ENCODE measurements at places on chromosomes 7 and 10.
A peak's percentile ranks its signal among the peaks of the same experiment; 100 is the strongest.

- DNase-seq = peak; percentile 68
Observed at GRCh38 chr10:100341953-100342626, 4.9 kb upstream of the SCD start.

- no peak for DNase-seq
Observed at GRCh38 chr7:54705436-54705835, 53.6 kb downstream of the SEC61G start.

- no peak for DNase-seq
Observed at GRCh38 chr7:894164-894867, 18.0 kb downstream of the GET4 start.

GRCh38 chr10:7243139-7243538 is 167.7 kb downstream of the SFMBT2 start:
- DNase-seq = no peak

GRCh38 chr7:121337398-121337797 is 8.6 kb downstream of the WNT16 start:
- no peak for DNase-seq

GRCh38 chr7:104089612-104090011 is 100.2 kb upstream of the RELN start:
- no peak for DNase-seq

DNA sequence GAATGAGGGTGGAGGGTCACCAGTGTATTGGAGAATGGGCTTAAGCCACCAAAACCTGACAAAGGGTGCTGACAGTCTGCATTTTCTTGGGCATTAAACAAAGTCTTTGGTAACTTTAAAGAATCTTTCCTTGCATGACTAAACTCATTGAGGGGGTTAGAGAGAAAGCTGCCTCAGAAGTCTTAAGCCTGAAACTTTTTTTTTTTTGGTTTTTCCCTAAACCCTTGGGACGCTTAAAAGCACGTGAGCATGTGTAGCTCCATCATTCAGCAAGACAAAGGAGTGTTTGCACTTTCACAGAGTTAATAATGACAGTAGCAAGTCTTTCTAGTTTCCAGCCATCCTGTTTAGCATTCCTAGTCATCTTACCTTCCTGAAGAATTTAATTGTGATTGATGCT is 110.7 kb downstream of the LRMDA start:
- DNase-seq = no peak

DNA sequence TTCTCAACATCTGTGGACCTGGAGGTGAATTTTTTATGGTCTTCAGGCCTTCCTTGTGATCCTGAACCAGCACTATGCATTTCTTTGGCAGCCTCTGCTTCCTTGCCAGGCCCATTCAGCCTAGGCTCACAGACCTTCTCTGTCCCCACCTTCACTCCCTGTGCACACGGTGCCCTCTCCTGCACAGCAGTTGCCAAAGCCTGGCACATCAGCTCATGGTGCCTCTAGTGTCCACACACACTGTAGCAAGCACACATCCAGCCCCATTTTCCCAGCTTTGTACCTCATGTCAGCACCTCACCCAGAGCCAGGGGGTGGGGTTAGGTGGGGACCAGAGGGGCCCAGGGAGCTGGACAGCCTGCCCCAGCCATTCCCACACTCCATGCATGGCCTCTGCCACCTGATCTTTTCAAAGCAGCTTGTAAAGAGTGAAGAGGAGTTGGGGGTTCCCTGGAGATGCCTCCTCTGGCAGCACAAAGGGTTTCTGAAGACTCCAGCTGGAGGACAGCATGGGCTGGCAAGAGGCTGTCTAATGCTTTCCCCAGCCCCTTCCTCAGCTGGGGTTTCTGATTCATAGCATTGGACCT is 57.9 kb upstream of the TMEM72 start:
- DNase-seq = no peak

- no peak for DNase-seq
Observed at GRCh38 chr7:10034843-10035556, 938.7 kb upstream of the PHF14 start.

- no peak for DNase-seq
Observed at GRCh38 chr10:12367272-12367671, 17.9 kb downstream of the CAMK1D start.

DNA sequence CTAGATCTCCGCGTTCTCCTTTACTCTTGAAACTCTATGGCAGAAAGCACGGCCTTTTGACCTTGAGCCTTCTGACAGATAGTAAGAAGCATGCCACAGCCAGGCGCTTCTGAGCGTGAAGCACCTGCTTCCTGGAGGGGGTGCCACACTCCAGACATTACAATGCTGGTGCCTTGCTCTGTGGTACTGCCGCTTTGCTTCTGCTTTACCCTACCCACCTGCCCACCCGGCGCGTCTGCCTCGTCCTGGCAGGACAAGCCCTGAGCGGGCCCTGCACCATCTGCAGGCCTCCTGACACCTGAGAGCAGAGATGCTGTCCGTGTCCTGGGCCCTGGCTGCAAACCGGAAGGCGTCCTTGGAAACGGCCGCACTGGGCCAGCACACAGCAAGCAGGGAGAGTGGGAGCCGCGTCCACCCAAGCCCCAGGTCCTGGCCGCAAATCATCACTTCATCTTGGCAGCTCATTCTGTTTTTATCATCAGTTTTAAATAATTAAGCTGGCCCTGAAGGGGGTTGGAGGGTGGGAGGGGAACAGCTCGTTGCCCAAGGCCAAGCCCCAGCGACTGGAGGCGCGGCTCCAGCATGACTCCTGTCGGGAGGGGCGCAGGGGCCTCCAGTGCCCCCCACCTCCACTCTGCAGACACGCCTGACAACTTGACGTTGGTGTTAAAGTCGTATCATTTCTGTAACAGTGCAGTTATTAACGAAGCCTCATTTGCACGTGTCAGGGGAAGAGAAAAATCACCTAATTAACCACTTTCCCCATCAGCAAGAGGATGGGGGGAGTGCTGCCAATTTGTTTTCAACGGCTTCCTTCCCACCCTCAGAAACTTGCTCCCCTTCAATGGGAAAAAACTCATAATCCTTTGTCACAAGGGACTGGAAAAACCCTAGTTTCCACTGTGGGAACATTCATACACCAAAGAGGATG is 132.2 kb downstream of the MAD1L1 start:
- DNase-seq = no peak

DNA sequence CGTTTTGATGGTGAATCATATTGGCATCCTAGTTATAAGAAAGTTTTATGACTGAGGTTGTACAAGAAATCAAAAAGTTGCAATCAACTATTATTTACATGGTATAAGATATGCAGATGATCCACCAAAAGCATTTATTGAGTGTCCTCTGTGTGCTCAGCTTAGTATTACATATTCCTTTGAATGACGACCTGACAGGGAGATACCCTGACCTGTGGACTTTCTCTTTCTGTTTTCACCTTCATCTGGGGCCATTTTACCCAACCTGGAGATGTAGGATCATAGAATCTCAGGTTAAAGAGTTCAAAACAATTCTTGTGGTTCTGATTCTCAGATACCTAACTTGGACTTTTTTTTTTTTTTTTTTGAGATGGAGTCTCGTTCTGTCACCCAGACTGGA is 269.1 kb upstream of the SORCS1 start:
- no peak for DNase-seq

DNA sequence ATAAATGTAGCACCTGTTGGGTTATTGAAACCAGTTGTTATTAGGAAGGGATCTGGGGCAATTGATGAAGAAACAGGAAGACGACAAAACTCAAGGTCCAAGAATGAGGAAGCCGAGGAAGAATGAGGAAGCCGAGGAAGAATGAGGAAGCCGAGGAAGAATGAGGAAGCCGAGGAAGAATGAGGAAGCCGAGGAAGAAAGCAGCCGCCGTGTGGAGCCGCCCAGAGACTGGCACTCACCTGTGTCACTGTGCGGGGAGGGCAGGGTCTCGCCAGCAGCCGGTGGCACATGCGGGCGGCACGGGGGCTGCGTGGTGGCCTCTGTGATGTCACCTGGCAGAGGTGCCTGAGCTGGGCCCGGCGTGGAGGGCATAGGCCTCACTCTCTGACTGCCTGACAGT is 71.1 kb upstream of the CFAP46 start:
- DNase-seq = no peak

DNA sequence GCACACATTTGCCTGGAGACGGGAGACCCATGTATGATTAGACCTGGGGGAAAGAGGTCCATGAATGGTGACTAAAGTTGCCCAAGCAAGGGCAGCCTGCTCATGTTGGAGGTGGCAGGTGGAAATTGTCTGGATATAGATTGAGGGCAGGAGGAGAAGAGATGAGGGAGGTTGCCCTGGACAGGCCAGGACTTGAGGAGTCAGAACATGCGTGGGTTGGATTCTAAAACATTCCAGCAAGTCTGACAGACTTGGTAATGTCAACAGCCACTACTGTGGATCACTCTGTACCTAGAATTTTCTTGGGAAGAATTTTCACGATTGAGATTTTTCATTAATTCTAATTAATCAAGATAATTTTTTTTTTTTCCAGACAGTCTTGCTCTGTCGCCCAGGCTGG is 19.1 kb upstream of the SVOPL start:
- DNase-seq = no peak

DNA sequence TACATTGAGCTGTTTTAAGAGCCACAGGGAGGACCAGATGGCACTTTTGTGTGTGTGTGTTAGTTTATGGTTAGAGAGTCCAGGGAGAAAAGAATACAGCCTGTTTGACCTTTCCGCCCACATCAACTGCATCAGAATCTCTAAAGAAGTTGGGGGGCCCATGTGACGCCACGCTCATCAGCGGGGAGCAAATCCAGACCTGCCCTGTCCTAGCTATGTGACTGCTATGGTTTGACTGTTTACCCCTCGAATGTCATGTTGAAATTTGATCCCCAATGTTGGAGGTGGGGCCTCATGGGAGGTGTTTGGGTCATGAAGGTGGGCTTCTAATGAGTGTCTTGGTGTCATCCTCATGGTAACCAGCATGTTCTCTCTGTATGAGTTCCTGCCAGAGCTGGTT is 128.0 kb downstream of the ADRA2A start:
- no peak for DNase-seq

- no peak for DNase-seq
Observed at GRCh38 chr10:12348294-12348869, 965 bp upstream of the CAMK1D start.

- DNase-seq = no peak
Observed at GRCh38 chr10:119003572-119004289, 25.8 kb upstream of the NANOS1 start.

- no peak for DNase-seq
Observed at GRCh38 chr10:34753014-34753757, 61.9 kb downstream of the PARD3 start.

DNA sequence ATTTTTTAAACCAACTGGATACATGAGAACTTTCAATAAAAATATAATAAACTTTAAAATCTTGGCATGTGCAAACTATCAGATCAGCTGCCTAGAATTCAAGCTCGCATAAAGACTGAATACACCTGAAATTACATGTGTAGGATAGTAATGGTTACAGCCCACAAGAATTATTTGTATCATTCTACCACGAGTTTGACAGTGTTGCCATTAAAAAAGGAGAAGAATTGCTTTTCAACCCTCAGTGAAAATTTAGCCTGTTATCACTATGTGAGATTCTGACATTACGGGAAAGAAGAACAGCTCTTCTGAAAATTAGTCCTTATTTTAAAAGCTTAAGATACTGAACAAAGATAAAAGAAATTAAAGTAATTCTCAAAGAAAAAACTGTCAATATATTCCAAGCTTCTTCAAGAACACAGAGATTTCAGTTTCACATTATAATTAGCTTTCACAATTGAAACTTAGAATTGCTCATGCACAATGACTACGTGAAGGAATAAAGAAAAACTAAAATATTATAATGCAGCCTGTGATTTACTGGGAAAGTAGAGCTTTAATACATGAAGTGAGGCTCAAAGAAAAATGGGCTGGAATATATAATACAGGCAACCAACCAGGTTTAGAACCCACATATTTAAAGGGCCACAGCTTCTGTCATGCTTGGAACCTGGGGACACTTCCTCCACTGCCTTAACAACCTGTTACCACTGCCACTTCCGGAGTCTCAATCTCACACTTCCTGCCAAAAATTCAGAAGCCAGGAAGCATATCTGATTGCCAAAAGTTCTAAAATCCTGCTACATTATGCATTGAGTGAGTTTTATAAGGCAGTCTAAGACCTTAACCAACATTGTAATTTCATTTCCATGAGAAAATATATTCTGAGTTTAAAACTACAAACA is 23.2 kb downstream of the TPK1 start:
- peak; percentile 74 for DNase-seq

DNA sequence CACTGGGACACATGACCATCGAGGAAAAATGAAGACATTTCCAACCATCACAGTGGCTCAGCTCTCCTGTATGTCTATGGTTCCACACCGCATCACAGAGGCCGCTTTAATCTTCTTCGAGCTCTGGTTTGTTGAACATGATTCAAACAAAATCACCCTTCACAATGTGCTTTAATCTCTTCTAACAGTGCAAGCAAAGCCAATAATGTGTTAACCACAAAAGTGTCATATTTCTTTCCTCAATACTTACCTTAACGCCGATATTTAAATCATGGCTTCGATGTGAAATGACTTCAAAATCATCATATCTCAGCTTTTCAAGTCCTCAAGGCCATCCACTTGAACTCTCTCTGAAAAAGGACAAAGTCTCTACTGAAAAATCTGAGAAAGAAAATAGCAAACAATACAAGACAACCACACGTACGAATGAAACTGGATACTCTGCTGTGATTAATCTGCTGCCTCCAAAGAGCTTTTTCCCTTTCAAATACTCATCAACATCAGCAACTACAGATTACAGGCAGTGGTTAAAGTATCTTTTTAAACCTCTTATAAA is 23.0 kb upstream of the SVIL start:
- DNase-seq = no peak

DNA sequence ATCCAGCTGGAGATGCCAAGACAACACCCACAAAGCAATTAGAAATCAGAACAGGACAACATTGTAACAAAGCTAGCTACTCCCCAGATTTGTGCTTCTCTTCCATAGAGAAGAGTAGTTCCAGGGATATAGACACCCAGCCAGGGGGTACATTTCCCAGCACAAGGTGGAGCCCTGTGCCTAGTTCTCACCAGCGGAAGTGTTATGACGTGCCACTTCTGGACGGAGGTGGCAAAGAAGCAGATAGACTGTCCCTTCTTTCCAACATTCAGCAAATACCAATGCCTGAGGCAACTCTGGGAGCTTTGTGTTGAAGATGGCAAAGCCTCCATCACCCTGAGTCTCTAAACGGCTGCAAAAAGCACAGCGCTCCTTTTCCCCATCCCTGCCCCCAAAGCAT is 23.4 kb upstream of the GSAP start:
- DNase-seq = no peak

GRCh38 chr7:21960922-21961321 is 15.2 kb upstream of the CDCA7L start:
- DNase-seq = no peak

Measured in activated effector memory CD4-positive, alpha-beta T cell treated with anti-CD3 and anti-CD28 coated beads, Interleukin-2, amount 50 U/mL, for 16 hours (primary cell).